HuH-7.5 (cell line): ENCODE measurements at places on chromosomes 1 and 21.

DNA sequence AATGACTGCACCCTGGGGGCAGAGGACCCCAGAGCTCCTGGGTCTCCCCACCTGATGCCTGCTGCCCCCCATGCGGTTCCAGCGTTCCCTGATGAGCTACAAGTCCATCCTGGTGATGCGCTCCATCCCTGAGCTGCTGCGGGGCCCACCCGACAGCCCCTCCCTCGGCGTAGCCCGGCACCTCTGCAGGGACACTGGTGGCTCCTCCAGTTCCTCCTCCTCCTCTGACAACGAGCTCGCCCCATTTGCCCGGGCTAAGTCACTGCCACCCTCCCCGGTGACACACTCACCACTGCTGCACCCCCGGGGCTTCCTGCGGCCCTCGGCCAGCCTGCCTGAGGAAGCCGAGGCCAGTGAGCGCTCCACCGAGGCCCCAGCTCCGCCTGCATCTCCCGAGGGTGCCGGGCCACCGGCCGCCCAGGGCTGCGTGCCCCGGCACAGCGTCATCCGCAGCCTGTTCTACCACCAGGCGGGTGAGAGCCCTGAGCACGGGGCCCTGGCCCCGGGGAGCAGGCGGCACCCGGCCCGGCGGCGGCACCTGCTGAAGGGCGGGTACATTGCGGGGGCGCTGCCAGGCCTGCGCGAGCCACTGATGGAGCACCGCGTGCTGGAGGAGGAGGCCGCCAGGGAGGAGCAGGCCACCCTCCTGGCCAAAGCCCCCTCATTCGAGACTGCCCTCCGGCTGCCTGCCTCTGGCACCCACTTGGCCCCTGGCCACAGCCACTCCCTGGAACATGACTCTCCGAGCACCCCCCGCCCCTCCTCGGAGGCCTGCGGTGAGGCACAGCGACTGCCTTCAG lies 35.5 kb downstream of the TRIM11 start:
- no peak for DNase-seq

GRCh38 chr1:169091480-169091941 lies 15.0 kb upstream of the ATP1B1 start:
- DNase-seq = no peak

DNA sequence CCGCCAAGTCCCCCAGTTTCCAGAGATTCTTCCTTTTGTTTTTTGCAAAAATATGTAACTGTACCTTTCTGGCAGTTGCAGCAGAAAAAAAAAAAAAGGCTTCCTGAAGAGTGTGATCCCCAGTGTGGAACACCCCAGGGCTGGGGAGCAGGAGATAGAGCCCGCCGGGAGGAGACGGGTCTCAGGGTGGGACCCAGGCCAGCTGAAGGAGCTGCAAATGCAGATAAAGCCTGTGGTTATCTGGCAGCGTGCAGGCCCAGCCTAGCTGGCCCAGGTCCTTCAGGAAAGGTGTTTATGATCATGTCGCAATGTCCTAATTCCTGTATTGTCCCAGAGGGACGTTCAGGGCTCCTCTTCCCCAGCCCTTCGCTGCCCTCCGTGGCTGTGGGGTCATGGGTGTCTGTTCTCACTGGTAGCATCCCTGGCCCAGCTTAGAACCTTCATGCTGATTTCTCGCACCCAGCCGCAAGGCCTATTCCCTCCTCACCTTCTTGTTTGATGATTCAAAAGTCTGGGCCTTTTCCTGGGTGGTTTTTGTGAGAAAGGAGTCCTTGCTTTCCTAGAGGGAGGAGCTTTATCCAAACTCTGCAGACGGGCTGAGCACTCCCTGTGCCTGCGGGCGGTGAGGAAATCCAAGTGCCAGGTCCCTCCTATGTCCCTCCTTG lies 26.2 kb downstream of the RNF187 start:
- DNase-seq = no peak

DNA sequence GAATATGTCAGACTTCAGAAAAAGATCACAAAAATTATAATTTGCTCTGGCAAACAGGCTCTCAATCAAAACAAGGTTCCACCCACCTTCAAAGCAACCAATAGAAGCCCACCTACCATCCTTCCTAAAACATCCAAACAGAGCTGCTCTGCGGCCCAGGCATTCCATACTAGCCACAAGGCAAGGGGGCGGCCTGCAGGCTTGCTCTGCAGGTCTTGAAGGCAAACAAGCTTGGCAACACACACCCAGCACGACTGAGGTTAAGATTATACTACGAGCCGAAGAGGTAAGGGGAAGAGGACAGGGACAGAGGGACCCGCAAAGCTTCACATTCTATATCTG lies 207.3 kb downstream of the SLC45A1 start:
- DNase-seq = no peak

GRCh38 chr1:109990302-109990653 lies 5.7 kb downstream of the AHCYL1 start:
- DNase-seq = no peak

GRCh38 chr1:53651356-53651755 lies 87.6 kb downstream of the GLIS1 start:
- no peak for DNase-seq
